Progenitor cell of endocrine pancreas (in vitro differentiated cells): ENCODE measurements at places on chromosomes 6 and 20. TPM values are rescaled to one million over a fixed set of nuclear protein-coding genes. Genes with fewer than 3 reads are reported as not detected.

- H3K36me3 ChIP-seq, result no peaks in the 10 kb centered on the region
- H3K27me3 ChIP-seq, result peaks cover 12% of the 10 kb centered on the region
- peaks cover 4% of the 10 kb centered on the region for H3K4me1 ChIP-seq
- H3K4me3 ChIP-seq, result no peak overlapping the region
- no peak for DNase-seq
Observed at GRCh38 chr6:38806271-38806670, 91.2 kb downstream of the DNAH8 start.

PHACTR3 gene
- 1.1 and 1.4 TPM in 2 replicates for total RNA-seq

DNA sequence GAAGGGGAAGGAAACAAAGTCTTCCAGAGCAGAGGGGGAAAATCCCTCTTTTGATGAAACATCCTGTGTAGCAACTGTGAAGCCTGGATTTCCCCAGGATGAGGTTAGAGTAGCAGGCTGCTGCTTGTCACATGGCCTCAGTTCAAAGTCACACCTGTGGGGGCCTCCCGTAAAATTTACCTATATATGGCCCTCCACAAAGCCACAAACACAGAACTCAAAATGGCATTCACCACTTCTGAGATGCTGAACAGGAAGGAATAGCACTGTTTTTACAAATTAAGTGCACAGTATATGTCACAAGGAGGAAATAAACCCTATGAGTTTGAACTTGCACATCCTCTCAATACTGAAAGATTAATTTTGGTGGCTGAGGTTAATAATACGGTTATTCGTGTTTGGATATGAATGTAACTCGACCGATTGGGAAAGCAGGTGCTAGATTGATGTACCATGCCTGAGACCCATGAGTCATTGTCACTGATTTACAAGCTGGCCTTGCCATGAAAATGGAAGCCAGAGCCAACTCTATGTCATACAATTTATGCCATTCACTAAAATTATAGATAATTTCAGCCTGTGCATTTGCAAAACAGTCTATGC, 70.6 kb downstream of the SGK1 start:
- H3K27ac ChIP-seq, result no peak overlapping the region
- H3K4me3 ChIP-seq, result no peak overlapping the region
- peaks cover 23% of the 10 kb centered on the region for H3K4me1 ChIP-seq
- H3K36me3 ChIP-seq, result no peaks in the 10 kb centered on the region

DNA sequence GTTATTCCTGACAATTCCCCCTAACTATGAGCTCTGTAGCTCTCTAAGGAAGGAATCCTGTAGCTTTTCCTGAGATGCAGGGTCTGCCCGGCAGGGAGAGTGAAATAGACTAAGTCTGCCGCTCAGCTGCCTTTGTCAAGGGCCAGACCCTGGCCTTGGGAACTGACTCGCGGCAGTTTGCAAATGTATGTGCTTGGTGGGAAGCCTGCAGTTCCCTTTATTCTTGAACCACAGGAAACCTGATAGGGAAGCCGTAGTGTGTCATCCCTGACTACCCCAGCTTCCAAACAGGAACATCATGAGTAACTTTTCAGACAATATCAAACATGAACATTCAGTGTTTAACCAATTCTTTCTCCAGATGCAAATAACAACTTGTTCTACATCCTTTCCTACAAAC, 78.7 kb upstream of the IFNGR1 start:
- H3K36me3 ChIP-seq, result no peaks in the 10 kb centered on the region
- peaks cover 42% of the 10 kb centered on the region for H3K27me3 ChIP-seq
- no peak overlapping the region for H3K4me3 ChIP-seq
